ENCODE measurements at places on chromosomes 3 and 15.

- DNase-seq = no peak
Measured at GRCh38 chr3:34957677-34958076, 681.6 kb upstream of the ARPP21 start.

- DNase-seq = no peak
Measured at GRCh38 chr3:127867986-127868385, 45.7 kb upstream of the MGLL start.

DNA sequence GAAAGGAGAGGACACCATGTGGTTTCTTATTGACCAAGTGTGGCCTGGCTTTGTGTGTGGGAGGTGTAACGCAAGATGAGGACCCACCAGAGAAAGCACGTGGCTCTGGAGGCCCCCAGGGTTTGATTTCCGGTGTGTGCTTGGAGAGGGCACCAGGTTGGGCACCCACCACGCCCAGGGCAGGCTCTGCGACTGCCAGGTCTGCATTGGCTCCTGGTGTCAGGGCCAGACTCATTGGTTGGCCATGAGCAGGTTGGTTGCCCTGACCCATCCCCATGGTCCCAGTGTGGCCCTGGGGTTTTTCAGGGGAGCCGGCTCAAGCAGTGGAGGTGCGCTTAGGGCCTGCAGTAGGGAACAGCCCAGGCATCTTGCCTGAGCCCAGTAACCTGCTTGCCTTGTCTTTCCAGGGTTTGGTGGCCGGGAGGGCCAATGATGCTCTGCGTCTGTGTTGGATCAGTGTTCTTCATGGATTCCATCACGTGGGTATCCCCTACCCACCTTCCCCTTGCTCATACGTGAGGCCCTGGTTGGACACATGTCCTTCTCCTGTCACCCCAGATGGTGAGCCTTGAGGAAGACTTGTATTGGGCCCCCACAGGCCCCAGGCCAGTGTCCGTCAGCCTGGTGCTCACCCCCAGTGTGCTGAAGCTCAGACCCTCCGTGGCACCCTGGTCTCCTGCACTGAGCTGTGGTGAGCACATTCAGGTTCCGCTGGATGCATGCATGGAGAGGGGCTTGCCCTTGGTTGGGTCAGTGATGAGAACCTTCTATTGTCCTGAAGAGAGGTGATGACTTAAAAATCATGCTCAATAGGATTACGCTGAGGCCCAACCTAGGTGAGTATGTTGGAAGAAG is 193.9 kb downstream of the UBE3A start:
- DNase-seq = no peak

DNA sequence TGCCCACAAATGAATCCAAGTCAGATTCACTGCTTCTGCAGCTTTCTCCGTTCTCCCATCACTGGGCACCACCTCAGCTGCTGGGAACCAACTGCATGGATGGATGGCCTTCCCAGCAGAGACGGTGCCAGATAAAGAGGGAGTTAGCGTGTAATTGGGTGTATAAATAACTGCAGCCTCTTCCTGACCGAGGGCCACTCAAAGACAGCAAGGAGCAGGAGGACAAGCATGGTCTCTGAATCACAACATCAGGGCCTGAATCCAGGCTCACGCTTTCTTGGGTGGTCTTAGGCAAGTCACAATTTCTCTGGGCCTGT is 31.7 kb downstream of the TSPAN3 start:
- DNase-seq = no peak

DNA sequence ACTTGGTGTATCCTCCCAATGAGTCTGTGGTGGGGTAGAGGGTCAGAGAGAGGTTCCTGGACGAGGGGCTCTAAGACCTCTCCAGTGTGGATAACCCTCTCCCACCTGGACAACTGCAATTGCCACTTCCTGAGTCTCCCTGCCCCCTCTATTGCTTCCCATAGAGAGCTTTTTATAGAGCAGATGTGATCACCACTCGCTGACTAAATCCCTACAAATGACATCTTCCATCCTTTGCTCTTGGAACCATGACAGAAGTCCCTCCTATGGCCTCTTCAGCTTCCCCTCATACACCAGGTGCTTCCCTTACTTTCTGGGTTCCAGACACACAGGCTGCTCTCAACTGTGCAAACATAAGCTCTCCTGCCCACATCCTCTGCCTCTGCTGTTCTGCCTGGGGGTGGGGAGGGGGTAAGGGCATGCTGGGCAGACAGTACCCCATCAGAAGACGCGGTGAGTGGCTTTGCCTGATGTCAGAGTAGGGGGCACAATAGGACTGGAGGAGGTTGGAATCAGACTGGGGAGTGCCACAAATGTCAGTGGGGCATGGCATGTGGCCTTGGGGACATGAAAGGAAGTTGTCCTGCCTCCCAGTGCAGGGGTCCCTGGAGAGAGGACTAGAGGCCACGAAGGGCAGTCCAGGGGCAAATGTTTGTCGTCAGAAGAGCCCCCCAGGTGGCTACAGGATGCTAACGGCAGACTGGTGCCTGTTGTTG is 15.2 kb downstream of the ITIH3 start:
- DNase-seq = no peak

DNA sequence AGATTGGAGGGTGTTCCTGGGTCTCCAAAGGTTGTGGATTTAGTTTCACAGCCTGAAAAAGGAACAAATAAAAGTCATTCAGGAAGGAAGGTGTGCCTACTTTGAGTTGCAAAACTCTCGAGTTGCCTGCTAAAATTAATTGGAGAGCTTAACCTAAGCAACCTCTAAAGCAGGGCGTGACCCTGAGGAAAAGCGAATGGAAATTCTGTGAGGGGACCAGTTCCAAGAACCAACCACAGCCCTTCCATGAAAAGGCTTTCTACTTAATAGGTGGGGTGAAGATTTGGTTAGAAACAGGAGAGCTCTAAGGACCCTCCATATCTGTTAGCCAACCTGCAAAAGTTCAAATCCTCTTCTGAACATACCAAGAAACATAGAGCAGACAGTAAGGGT is 1.5 kb downstream of the CD80 start:
- no peak for DNase-seq

DNA sequence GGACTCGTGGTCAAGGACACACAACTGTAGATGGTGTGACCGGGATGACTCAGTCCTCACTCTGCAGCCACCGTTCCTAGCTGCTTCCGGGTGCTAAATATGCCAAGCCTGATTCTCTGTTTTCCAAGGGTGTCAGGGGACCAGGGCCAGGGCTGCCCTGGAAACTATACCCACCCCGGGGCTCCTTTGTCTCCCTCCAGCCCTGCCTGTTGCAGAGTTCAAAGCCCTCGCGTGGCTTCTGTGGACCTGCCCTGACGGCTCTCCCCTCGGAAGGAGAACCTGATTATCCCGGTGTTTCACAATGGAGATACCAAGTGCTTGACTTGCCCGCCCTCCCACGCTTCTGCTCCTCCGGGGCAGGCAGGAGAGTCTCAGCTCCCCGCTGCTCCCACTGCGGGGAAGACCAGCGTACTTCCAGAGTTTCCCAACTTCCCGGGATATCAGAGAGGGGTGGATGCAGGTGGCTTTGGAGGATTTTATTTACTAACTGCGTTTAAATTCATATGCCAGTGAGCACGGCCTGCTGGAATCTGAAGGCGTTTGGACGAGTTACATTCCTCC is 125.0 kb downstream of the ASB7 start:
- no peak for DNase-seq
